Omental fat pad (tissue), 4 donors: ENCODE measurements at places on chromosomes 4 and X.

DNA sequence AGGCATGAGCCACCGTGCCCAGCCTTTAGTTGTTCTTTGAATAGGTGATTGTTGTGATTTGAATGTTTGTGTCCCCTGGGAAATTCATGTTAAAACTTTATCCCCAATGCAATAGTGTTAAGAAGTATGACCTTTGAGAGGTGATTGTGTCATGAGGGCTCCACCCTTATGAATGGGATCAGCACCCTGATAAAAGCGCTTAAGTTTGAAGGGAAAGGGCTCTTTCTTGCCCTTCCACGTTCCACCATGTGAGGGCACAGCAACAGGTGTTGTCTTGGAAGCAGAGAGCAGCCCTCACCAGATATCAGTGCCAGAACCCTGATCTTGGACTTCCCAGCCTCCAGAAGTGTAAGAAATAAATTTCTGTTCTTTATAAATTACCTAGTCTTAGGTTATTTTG is 33.7 kb upstream of the RP2 start:
- DNase-seq: no peak

DNA sequence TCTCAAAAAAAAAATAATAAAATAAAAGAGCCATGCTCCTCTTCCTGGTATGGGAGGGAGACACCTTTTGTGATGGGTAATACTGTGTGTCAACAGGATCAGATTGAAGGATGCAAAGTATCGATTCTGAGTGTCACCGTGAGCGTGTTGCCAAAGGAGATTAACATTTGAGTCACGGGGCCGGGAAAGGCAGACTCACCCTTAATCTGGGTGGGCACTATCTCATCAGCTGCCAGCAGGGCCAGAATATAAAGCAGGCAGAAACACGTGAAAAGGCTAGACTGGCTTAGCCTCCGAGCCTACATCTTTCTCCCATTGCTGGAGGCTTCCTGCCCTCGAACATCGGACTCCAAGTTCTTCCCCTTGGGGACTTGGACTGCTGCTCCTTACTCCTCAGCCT is 95.4 kb downstream of the SHOX start:
- no peak for DNase-seq

- DNase-seq: no peak
These were observed 61.8 kb upstream of the CITED1 start for GRCh38 chrX:72367516-72367915.

DNA sequence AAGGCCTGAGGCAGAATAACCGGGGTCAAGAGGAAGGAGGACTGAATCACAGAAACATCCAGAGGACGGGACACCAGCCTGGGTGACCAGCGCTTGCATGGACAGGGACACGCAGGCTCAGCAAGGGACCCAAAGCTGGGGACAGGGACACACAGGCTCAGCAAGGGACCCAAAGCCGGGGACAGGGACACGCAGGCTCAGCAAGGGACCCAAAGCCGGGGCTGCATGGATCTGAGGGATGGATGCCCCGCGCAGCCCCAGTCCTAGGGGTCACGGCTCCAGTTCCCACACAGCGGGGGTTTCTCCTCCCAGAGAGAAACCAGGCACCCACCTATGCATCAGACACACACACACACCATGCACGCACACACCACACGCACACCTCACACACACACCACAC is 32.5 kb downstream of the FAM53A start:
- no peak for DNase-seq

- DNase-seq: no peak
These were observed 331.1 kb upstream of the CPEB2 start for GRCh38 chr4:14671146-14671545.

DNA sequence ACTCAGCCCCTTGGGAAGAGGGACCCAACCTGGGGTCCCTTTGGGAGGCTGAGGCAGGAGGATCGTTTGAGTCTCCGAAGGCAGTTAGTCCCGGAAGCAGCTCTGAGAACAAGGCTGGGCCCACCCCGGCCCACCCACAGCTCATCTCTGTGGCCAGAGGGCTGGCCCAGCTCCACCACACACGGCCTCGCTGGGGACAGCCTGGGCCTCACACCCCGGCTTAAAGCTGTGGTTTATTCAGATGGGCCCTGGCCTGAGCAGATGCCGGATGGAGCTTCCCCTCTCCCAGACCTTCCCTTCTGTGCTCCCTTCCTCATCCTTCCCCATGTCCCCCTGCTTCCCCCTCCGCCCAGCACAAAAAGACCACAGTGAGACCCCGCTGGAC is 54.4 kb downstream of the FAM53A start:
- no peak for DNase-seq

DNA sequence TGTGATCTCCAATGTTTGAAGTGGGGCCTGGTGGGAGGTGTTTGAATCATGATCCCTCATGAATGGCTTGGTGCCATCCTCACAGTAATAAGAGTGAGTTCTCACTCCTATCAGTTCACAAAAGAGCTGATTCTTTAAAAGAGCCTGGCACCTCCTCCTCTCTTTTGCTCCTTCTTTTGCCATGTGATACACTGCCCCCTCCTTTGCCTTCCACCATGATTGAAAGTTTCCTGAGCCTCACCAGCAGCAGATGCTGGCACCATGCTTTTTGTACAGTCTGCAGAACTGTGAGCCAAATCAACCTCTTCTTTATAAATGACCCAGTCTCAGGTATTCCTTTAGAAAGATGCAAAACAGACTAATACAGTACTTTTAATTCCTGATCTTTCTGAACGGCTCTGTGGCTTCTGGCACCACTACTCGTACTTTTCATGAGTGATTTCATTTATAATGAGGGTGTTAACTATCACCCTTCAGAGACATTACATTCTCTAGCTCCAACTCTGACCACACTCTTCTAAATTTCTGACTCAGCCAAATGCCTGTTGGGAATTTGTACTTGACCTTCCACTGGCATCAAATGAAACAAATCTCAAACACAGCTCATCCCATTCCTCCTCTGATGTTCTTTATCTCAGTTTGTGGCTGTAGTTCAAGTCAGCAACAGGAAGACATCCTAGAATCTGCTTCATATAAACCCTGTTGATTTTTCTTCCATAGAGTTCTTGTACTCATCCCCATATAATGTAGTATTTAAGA is 4.2 kb downstream of the UFSP2 start:
- no peak for DNase-seq

GRCh38 chr4:75004755-75005668 is 72.1 kb downstream of the PARM1 start:
- no peak for DNase-seq

GRCh38 chrX:20664131-20664530 is 397.4 kb upstream of the RPS6KA3 start:
- no peak for DNase-seq

GRCh38 chr4:83731609-83732008 is 195.7 kb downstream of the GPAT3 start:
- no peak for DNase-seq

DNA sequence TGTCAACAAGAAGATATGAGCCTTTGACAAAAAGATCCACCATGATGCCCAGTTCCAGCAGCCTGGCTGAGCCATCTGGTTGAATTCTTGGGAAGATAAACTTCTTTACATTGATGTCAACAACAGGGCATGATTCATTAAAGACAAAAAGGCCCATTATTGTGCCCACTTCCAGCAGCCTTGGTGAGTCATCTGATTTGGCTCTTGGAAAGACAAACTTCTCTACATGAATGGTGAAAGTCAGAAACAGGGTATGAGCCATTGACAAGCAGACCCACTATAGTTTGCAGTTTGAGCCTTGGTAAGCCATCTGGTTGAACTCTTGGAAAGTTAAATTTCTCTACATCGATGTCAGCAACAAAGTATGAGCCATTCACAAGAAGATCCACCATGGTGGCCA is 4.1 kb upstream of the CSF2RA start:
- DNase-seq: no peak

DNA sequence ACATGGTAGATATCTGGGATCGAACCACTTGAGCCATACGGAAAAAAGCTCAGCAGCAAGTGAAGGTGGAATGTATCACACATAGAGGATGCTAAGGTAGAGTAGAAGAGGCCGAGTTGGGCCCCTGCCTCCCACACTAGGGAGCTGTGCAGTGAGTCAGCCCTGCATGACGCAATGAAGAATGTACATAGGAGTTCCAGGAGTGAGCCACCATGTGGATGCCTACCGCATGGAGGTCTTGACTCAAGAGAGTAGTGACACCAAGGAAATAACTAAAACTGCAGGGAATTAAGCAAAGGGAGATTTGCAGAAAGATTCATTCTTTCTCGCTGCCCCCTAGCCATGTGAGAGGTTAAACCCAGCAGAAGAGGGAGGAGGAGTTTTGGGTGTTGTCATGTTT is 389.6 kb upstream of the IGFBP7 start:
- DNase-seq: no peak

DNA sequence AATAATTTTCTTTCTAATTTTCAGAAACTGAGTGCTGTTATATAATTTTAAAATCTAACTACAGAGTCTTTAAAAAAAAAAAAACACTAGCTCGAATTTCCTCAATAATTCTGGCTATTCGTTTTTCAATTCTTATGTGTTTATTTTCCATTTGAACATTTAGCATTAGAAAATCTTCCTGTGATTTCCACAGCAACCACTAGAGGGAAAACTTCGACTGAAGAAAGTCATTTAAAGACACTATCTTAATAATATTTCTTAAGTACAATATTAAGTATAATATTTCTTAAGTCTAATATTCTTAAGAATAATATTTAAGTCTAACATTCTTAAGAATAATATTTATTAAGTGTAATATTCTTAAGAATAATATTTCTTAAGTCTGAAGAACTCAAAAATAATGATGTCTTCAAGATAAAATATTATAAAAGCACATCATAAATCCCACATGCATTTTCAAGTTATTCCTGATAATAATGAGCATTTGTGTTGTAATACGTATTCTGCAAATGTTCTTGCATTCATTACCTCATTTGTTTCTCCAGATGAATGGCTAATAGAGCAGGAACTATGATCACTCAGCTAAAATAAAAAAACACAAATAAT is 118.4 kb upstream of the WDR17 start:
- no peak for DNase-seq

- no peak for DNase-seq
These were observed 5.0 kb downstream of the MSX1 start for GRCh38 chr4:4864443-4864939.
